ENCODE measurements at places on chromosomes 12 and 14. TPM values are rescaled to one million over a fixed set of nuclear protein-coding genes. Genes with fewer than 3 reads are reported as not detected.

The IRAK4 gene
- total RNA-seq = 15.9 TPM

GRCh38 chr14:51780006-51780692 is 80.3 kb upstream of the GNG2 start:
- H3K4me1 ChIP-seq = no peaks in the 10 kb centered on the region
- H3K27me3 ChIP-seq = peaks cover 12% of the 10 kb centered on the region
- no peak overlapping the region for H3K27ac ChIP-seq
- DNase-seq = peak; percentile 87
- H3K36me3 ChIP-seq = no peaks in the 10 kb centered on the region

DNA sequence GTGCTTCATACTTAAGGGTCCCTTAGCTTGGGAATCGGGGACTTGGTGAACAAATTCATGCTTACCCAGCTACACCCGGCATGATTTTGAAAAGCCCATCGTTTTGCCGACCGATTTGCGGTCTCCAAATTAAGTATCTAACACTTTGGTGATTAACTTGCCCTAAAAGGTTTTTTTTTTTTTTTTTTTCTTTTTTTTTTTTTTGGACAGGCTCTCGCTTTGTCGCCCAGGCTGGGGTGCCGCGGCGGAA is 843 bp upstream of the HSP90AA1 start:
- H3K36me3 ChIP-seq = no peaks in the 10 kb centered on the region
- peaks cover 29% of the 10 kb centered on the region for H3K4me1 ChIP-seq
- H3K27ac ChIP-seq = peak overlapping the region; percentile 99

GRCh38 chr12:48765753-48766162 is 23.1 kb downstream of the ADCY6 start:
- no peak overlapping the region for H3K4me3 ChIP-seq
- H3K4me1 ChIP-seq = no peaks in the 10 kb centered on the region
- H3K27me3 ChIP-seq = no peaks in the 10 kb centered on the region
- no peak for DNase-seq

Measured in hepatocyte (in vitro differentiated cells).